T-cell (primary cell): ENCODE measurements at places on chromosomes 12 and 14. TPM values are rescaled to one million over a fixed set of nuclear protein-coding genes. Genes with fewer than 3 reads are reported as not detected.

GRCh38 chr12:97452839-97453238 lies 9.8 kb upstream of the RMST start:
- DNase-seq, result no peak

DNA sequence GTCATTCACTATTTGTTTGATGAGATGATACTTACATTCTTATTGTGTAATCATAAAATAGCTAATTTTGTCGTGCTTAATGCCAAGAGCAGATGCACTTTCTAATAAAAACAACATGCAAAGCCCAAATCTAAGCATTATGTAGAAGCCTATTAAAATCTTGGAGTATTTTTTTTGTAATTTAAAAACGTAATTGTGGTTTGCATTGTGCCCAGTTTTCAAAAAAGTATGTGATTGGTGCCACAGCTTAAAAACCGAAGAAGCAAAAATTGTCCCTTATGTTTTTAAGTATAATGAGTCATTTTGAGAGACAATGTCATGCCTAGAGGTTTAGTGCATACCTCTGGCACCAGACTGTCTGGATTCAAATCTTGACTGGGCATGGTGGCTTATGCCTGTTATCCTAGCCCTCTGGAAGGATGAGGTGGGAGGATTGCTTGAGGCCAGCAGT lies 464.8 kb upstream of the RGS6 start:
- no peak for DNase-seq

GRCh38 chr12:70692681-70693288 lies 55.6 kb upstream of the PTPRB start:
- no peak for DNase-seq

DNA sequence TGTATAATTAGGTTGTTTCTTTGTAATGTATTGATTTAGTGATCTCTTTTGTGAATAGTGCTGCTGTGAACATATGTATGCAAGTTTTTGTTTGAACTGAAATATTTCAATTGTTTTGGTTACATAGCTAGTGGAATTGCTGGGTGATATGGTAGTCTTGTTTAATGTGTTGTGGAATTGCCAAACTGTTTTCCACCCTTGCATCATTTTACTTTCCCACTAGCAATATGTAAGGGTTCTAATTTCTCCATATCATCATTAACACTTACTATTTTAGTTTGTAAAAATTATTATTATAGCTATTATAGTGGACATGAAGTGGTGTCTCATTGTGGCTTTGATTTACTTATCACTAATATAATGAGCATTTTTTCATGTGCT lies 5.9 kb downstream of the G2E3 start:
- no peak for DNase-seq

DNA sequence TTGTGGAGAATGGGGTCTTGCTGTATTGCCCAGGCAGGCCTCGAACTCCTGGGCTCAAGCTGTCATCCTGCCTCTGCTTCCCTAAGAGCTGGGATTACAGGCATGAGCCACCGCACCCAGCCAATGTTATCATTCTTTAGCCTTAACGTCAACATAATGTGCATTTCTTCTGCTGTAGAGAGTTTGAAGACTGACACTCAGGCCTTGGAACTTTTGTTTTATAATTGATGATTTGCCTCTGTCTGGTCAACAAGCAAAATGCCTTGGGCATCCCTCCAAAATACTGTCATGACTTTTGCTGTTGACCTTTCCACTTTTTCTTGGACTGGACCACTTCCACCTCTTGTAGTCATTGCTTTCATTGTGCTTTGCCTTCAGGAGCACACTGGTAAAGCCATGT lies 29.0 kb downstream of the FAM234B start:
- DNase-seq, result no peak

DNA sequence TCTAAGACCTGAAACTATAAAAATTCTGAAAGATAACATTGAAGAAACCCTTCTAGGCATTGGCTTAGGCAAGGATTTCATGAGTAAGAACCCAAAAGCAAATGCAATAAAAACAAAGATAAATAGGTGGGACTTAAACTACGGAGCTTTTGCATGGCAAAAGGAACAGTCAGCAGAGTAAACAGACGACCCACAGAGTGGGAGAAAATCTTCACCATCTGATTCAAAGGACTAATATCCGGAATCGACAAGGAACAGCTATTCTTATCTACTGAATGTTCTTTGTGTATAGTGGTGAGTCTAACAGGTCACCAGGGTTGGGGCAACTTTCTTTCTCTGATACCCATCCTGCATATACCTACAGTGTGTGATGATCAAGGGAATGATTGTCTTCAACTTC lies 198.6 kb downstream of the CCDC91 start:
- DNase-seq, result no peak

DNA sequence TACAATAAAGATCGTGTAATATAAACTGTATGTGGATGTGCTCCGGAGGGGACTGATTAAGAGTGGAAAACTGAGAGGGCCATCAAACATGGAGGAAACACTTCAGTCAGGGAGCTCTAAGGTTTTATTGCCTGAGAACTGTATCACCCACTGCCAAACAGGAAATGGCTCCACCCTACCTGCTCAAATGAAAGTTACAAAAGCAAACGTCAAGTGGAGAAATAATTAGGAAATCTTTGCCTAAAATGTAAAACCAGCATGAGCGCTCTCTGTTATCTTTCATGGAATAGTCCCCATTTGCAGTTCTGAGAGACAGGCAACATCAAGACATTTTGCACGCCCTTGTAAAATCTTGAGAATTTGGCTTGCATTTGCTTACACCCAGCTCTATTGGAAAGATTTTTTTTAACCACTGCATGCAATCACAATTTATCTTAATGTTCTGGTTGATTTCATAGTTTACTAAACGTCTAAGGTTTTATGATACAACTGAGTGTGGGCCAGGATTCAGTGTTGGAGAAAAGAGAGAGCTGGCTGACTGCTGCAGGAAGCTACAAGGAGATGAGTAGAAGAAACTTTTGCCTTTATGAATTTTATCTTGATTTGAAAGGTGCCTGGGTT lies 344.0 kb upstream of the PRICKLE1 start:
- no peak for DNase-seq

DNA sequence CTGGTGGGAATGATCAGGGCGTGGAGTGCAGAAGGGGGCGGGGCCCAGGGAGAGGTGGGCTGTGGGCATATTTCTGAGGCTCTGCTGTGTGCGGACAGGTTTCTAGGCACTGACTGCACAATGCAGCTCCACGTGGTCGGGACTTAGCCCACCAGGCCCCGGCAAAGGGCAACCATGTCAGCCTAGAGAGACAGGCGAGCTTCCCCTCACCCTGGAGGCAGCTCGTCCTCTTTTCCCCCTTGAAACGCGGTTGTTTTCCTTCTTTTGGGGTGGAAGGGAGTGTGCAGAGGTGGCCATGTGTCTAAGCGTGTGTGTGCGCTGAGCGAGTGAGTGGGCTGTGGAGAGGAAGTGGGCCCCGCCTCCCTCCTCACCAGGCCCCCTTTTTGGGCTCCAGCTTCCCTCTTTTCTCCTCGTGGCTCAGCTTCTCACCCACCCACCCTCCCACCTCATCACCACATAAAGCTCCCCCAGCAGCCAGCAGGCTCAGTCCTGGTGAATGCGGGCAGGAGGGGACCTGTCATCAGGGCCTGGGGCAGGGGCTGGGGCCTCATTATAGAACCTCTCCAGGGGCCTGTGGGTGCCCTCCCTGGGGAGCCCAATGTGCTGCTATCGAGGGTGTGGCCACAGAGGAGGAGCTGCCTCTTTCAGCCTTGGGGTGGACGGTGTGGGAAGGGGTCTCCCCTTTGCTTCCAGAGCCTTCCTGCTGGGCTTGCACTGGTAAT lies 22.0 kb downstream of the LRTM2 start:
- no peak for DNase-seq

GRCh38 chr14:68610251-68610793 lies 182.5 kb downstream of the ZFP36L1 start:
- DNase-seq, result no peak

GRCh38 chr12:26809611-26810285 lies 23.2 kb downstream of the ITPR2 start:
- no peak for DNase-seq

DNA sequence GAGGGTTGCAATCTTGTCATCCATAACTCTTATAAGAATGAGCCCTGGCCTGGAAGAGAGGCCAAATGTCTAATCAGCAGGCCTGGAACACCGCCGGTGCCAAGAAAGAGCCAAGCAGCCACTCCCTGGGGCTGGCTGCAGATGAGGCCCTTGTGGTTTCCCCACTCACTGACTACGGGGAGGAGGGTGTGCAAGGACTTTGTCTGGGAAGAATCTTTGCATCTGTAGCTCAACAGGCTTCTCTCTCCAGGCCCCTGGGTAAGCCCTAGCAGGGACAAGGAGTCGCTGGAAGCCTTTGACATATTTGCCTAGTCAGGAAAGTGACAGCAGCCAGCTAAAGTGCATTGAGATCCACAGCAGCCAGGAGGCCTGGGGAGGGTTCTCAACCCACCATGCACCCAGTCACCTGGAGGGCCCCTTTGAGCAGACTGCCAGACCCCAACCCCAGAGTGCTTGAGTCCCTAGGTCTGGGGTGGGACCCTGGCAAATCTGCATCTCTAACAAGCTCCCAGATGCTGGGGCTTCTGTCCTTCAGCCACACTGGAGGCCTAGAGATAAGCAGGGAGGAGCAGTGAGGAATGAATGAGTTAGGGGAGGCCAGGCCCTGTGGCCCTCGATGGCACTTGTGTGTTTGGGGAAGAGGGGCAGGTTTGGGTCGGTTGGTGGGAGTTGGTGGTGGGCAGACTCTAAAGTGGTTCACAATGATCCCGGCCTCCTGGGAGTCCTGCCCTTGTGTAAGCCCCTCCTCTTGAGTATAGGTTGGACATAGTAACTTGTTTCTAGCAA lies 13.9 kb upstream of the LRTM2 start:
- DNase-seq, result no peak

- no peak for DNase-seq
These were observed 85.6 kb downstream of the ALG10 start for GRCh38 chr12:34107781-34108404.

DNA sequence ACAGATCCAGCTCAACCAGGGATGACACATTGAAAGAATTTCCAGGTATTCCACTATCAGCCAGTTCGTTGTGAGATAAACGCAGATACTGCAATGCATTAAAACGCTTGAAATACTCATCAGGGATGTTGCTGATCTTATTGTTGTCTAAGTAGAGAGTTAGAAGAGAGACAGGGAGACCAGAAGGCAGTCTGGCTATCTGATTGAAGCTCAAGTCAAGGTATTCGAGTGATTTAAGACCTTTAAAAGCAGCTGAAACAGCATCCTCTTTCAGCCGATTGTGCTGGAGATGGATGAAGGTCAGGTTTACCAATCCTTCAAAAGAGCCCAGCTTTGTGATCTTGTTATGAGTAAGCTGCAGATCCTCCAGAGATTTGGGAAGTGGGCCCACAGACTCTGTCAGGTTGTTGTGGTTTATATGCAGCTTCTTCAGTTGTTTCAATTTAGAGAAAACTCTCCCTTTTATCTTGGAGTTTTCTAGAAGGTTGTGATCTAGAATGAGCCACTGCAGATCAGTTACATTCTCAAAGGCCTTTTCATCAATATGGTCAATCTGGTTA lies 3.0 kb downstream of the LUM start:
- no peak for DNase-seq

DNA sequence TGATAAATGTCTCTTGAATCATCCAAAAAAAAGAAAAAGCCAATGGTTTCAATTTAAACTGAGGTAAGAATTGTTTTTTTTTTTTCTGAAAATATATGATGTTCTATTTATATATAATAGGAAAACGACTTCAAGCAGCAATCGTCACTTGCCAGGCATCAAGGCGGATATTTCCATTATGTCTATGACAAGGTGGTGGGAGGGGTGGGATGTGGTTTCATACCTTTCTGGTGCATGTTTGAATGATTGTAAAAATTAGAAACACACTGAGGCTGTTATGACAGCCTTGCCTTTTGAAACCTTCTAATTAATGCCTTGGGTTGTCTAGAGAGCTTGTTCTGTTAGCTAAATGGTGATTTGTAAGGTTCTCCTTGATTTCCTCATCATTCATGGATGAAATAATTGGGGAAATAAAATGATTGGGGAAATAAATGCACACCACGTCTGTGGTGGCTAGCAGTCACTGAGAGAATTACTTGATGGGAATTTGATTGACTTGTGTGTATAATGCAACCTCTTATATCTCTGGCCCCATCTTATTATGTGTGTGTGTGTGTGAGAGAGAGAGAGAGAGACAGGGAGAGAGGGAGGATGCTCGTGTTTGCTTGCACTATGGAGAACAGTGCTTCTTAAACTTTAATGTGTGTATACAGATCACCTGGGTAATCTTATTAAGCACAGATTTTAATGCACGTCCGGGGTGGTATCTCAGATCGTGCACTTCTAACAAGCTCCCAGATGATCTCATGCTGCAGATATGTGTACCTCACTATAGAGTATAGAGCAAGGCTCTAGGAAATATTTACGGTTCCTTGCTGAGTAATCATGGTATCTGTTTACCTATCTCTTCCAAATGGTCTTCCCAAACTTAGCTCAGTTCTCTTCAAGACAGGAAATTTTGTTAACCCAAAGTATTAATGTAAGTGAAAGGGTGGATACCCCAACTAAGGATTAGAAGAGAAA lies 502.6 kb downstream of the DIO2 start:
- DNase-seq, result no peak

- DNase-seq, result no peak
These were observed 138.1 kb upstream of the C14orf180 start for GRCh38 chr14:104441275-104442106.

GRCh38 chr14:77059276-77059915 lies 30.9 kb upstream of the IRF2BPL start:
- DNase-seq, result no peak

DNA sequence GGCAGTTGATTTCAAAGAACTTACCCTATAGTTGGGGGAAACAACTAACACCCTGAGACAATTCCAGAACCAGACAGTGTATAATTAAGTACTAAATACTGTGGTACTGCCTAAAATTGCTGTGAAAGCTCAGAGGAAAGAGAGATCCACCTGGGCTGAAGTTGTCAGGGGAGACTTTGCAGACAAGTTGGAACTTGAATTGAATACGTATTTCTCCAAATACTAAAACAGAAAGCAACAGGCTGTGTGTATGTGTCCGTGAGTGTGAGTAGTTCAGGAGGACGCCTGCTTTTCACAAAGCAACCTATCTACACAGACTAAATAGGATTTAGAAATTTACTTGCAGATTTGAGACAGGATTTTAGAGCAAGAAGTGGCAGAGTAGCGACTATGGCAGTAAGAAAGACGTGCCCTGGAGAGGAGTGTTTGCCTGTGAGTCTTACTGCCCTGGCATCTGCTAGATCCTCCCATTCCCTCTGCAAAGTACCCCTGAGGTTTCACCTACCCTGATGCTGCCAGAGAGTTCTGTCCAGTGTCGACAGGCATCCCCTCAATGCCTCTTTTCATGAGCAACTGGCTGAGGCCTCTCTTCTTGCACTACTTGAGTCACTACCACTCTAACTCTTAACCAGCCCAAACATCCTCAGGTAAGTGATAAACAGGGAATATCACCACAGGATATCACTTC lies 37.4 kb upstream of the BMP4 start:
- DNase-seq, result no peak

GRCh38 chr12:20426191-20426590 lies 57.9 kb downstream of the PDE3A start:
- no peak for DNase-seq

The ATP5F1B gene
- 283 TPM for total RNA-seq

The LRIG3 gene
- total RNA-seq, result 0.09 TPM

GRCh38 chr14:36520601-36521525 lies 831 bp upstream of the NKX2-1 start:
- DNase-seq, result no peak
